ENCODE measurements at places on chromosomes 13 and 19. TPM values are rescaled to one million over a fixed set of nuclear protein-coding genes. Genes with fewer than 3 reads are reported as not detected.

Gene PLPP2
- 0.89 TPM for total RNA-seq

Gene CA11
- total RNA-seq: 13.0 TPM

Gene UBE2M
- 119 TPM for total RNA-seq

DNA sequence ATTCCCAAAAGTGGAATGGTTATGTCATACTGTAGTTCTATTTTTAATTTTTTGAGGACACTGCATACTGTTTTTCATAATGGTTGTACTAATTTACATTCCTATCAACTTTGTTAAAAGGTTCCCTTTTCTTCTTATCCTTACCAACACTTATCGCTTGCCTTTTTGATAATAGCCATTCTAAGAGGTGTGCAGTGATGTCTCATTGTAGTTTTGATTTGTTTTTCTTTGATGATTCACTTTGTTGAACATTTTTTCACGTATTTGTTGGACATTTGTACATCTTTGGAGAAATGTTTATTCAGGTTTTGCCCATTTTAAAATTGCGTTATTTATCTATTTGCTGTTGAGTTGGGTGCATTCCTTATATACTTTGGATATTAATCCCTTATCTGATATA, 188.8 kb upstream of the SPRY2 start:
- no peak for DNase-seq

DNA sequence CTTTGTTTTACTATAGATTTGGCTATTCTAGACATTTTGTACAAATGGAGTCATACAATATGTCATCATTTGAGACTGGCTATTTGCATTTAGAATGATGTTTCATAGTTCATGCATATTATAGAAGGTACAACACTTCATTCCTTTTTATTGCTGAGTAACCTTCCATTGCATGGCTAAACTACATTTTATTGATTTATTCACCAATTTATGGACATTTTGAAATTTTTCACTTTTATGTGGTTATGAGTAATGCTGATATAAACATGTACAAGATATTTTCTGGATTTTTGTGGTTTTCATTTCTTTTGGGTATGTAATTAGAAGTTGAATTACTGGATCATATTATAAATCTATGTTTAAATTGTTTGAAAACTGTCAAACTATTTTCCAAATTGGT, 710.3 kb upstream of the SLITRK5 start:
- DNase-seq: no peak

- no peak for DNase-seq
These were observed 14.8 kb downstream of the MEIS3 start for GRCh38 chr19:47404334-47405196.

- no peak for DNase-seq
These were observed 390.7 kb downstream of the DLEU7 start for GRCh38 chr13:50452756-50453155.

DNA sequence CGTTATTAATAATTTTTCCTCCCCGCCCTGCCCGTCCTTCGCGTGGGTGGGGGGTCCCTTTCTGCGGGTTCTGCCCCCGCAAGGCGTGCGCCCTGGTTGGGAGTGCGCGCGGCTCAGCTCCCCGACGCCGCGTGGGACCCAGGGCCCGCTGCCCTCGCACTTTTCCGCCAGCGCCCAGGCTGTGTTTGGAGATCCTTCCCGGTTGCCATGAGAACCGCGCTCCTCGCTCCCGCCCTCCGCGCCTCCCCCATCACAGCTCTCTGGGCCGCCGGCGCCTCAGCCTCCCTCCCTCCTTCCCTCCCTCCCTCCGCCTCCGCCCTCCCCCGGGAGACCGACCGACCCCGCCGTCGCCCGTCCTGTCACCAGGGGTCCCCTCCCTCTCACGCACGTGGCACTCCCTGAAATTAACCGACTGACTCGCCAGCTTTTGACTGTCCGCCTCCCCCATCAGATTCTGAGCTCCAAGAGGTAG, 2.4 kb upstream of the SSBP4 start:
- DNase-seq: peak; percentile 71

GRCh38 chr13:72415817-72416216, 311.6 kb downstream of the MZT1 start:
- no peak for DNase-seq

DNA sequence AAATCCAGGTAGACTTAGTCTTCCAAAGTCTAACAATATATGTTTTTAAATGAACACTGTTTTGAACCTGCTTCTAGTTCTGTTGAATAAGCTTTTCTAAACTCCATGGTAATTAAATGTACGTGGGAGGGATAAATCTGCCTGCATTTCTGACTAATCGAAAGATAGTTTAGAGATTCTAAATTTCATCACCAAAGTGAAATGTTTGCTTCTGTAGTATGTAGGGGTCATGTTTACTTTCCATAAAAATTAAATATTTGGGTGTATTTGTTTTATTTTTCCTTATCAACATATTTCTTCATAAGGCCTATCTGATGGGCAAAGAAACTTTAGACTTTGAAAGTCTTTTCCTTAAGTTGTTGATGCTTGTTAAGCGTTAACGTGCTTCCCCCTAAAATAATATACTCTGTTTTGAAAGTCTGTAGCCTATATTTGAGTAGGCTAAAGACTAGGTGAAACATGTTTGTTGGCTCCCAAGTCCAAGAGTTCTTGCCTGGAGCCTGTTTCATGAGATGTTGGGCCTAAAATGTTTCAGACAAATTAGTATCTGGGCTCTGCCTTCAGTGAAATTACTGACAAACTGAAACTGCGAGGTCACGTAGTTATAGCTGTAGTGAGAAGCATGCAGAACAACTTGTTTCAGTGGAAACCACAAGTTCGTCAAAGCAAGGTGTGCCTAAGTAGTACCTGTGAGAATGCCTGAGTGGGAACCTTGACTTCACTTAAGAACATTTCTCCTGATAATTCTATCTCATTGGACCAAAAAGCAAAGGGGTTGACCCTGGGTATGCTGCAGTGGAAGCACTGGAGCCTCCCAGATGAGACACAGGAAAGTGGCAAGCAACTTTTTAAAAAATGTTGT, 126.2 kb downstream of the LMO7 start:
- no peak for DNase-seq
